ENCODE measurements at places on chromosomes 2 and 18.
A peak's percentile ranks its signal among the peaks of the same experiment; 100 is the strongest.

GRCh38 chr2:36031471-36031870 is 324.1 kb upstream of the CRIM1 start:
- no peak for DNase-seq

DNA sequence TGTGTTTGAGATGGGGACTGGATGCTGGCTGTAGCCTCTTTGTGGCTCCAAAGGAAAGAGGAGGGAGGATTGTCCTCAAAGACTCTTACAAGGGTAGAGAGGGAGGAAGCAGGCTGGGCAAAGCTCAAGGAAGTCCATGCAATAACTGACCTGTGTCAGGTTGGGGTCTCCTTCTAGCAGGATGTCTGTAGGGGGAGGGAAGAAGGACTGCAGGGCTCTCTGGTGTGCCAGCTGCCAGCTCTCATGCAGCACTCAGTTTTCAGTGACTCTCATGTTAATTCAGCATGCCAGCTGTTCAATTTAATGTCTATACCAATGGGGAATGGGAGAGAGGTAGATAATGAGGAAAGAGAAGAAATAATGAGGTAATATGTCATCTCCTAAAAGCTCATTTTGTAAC is 85.3 kb upstream of the RANBP2 start:
- DNase-seq, result no peak

- no peak for DNase-seq
These were observed 43.2 kb upstream of the PSME4 start for GRCh38 chr2:54013996-54014395.

- DNase-seq, result no peak
These were observed 72.0 kb downstream of the MERTK start for GRCh38 chr2:111970453-111970852.

DNA sequence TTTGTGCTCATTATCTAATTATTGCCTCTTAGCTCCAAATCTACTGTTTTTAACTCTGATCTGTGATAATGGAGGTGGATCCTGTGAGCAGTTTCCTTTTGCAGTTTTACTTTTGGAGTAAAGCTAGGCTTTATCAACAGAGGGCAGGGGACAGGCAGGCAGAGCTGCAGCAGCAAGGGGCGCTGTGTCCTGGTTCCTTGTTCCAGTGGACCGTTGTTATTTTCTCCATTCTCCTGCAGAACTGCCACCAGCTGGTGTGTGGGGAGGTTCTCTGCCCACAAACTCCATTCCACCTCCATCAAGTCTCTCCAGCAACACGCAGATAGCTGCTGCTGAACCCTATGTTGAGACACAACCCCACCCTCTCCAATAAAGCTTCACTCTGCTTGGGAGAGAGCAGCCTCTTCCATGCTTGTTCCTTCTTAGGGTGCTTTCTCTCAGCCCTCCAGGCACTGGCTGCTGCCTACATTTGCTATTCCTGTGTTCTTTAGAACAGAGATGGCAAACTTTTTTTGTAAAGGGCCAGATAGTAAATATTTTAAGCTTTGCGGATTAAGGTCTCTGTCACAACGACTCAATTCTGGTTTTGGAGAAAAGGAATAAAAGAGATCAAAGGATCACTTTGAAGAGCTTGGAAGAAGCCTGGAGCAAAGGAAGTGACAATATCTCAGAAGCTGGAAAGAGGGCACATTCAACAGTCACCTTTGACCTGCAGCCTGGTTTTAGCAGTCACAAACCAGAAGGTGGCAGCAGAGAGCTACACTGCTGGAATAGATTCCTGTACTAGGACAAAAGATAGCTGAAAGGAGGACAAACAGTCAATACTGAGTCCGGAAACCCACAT is 208.8 kb downstream of the CCDC178 start:
- DNase-seq, result peak; percentile 5

GRCh38 chr2:31675485-31675901 is 94.8 kb upstream of the SRD5A2 start:
- no peak for DNase-seq

DNA sequence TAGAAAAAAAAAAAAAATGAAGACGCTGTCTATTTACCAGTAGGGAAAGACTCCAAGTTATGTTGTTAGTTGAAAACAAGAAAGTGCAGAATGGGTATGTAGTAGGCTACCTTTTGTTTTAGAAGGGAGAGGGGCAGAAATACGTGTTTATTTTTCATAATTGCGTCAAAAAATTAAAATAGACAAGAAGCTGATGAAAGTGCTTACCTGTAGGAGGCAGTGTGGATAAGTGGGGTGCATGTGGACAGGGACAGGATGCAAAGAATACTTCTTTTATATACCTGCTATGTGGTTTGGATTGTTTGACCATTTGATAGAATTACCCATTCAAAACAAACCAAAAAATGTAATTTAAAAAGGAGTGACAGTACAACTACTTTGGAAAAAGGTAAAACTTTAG is 3.0 kb upstream of the GCG start:
- DNase-seq, result no peak

DNA sequence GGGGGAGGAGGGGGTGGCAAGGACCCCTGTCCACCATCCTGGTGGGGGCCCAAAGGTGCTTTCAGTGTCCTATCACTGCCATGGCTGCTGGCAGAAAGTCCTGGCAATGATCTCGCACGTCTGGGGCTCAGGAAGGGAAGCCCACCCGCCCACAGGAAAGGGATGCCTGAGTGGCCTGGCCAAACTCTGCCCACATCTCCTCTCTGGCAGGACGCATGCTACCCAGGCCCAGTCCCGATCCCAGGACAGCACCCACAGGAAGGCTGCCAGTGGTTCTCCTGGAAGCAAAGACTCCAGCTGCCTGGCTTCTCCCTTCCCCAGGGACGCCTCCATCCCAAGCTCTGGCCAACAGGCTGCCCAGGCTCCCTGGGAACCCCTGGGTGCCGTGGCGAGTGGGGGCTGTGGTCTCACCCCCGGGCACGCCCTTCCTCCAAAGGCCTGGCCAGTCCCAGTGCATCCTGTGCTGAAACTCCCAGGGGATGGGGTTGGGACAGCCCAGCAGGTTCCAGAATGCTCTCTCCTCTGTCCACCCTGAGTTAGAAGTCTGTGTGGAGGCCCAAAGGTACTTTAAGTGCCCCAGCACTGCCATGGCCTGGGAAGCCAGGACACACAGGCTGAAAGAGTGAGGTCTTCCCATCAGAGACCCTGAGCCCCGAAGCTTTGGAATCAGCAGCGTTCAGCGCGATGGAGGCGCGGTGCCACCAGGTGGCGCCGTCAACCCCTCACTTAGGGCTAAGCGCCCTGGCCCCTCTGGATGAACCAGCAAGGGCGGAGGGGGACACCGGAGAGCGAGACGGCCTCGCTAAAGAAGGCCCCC is 29.8 kb upstream of the TAF1B start:
- peak; percentile 37 for DNase-seq

GRCh38 chr2:78260861-78261260 is 738.7 kb upstream of the LRRTM4 start:
- no peak for DNase-seq

- DNase-seq, result no peak
These were observed 44.0 kb downstream of the ARHGEF33 start for GRCh38 chr2:38933653-38934052.
